Activated CD4-positive, alpha-beta memory T cell treated with anti-CD3 and anti-CD28 coated beads for 36 hours (primary cell): ENCODE measurements at places on chromosomes 4 and X. TPM values are rescaled to one million over a fixed set of nuclear protein-coding genes. Genes with fewer than 3 reads are reported as not detected.

DNA sequence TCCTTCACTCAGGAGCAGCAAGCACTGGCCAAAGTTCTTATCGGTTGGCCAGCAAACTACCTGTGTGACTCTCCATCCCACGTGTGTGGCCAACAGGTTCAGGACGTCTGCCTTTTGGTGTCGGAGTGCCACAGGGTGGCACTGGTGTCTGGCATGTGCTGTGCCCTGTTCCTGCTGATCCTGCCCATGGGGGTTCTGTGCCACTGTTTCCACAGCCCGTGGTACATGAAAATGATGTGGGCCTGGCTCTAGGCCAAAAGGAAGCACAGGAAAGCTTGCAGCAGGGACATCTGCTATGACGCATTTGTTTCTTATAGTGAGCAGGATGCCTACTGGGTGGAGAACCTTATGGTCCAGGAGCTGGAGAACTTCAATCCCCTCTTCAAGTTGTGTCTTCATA, 4.6 kb upstream of the TLR2 start:
- H3K4me3 ChIP-seq, result no peak overlapping the region
- H3K27ac ChIP-seq, result no peak overlapping the region
- peaks cover 27% of the 10 kb centered on the region for H3K27me3 ChIP-seq
- peaks cover 13% of the 10 kb centered on the region for H3K36me3 ChIP-seq
- peaks cover 5% of the 10 kb centered on the region for H3K4me1 ChIP-seq
- DNase-seq, result no peak

DNA sequence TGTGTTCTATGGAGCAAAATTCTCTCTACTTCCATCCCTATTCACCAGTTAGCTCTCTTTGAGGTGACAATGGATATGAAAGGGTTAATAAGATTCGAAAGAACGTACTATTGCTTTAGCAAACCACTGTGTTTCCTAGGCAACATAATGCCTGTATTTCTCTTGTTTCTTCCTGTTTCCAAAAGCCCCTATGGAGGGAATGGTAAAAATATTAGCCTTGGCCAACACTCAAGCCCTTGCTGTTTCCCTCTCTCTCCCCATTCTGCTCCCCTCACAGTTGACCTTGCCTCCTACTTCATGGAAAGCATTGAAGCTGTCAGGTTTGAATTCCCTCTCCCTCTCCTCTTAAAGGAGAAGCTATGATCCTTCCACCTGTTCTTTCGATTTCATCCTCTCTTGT, 9.6 kb upstream of the PGRMC1 start:
- peaks cover 15% of the 10 kb centered on the region for H3K27me3 ChIP-seq
- H3K36me3 ChIP-seq, result no peaks in the 10 kb centered on the region
- H3K27ac ChIP-seq, result no peak overlapping the region

GRCh38 chr4:98739751-98740150, 81.3 kb upstream of the TSPAN5 start:
- H3K27ac ChIP-seq, result no peak overlapping the region
- H3K4me1 ChIP-seq, result peaks cover 3% of the 10 kb centered on the region
- DNase-seq, result no peak
- no peak overlapping the region for H3K4me3 ChIP-seq
- no peaks in the 10 kb centered on the region for H3K36me3 ChIP-seq

- peaks cover 2% of the 10 kb centered on the region for H3K36me3 ChIP-seq
- H3K4me1 ChIP-seq, result peaks cover 16% of the 10 kb centered on the region
- H3K27ac ChIP-seq, result no peak overlapping the region
- no peak overlapping the region for H3K4me3 ChIP-seq
- no peak for DNase-seq
Observed at GRCh38 chr4:89506866-89507491, 199.4 kb upstream of the GPRIN3 start.

DNA sequence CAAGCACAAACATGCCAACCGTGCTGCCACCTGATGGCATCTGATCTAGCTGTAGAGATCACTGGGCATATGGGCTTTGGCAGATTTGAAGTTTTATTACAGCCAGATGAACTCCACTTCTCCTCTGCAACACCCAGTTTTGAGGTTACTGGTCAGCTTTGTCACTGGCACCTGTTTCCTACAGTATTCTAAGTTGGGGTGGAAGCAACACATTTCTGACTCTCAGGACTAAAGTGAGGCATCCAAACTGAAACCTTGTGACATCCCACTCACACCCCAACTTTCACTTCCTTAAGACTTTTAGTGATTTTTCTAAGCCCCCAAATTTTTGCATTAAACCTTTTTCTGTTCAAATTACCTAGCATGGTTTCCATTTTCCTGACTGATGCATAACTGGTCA, 115.1 kb upstream of the PCDH18 start:
- no peaks in the 10 kb centered on the region for H3K27me3 ChIP-seq
- H3K4me3 ChIP-seq, result no peak overlapping the region
- no peak for DNase-seq
- no peaks in the 10 kb centered on the region for H3K4me1 ChIP-seq

- H3K27ac ChIP-seq, result no peak overlapping the region
- peaks cover 8% of the 10 kb centered on the region for H3K4me1 ChIP-seq
- DNase-seq, result no peak
- H3K36me3 ChIP-seq, result no peaks in the 10 kb centered on the region
Observed at GRCh38 chr4:159158083-159158617, 55.3 kb downstream of the RAPGEF2 start.

DNA sequence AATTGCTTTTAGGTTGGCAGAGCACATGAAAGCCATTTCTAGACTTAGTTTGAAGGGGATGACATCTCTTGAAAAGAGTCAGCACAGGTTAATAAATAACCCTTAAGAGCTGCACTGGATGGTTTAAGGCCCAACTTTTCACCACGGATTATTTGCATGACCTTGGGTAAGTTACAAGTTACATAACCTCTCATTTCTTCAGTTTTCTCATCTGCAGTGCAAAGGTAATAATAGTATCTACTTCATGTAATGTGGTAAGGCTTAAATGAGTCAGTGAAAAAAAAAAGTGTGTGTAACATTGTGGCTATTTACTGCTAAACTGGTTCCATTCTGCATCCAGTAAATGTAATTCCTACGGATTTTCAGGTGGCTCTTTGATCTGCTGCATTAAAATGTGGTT, 715.8 kb downstream of the CCSER1 start:
- no peaks in the 10 kb centered on the region for H3K36me3 ChIP-seq
- H3K27me3 ChIP-seq, result no peaks in the 10 kb centered on the region
- no peaks in the 10 kb centered on the region for H3K4me1 ChIP-seq
- no peak overlapping the region for H3K4me3 ChIP-seq

DNA sequence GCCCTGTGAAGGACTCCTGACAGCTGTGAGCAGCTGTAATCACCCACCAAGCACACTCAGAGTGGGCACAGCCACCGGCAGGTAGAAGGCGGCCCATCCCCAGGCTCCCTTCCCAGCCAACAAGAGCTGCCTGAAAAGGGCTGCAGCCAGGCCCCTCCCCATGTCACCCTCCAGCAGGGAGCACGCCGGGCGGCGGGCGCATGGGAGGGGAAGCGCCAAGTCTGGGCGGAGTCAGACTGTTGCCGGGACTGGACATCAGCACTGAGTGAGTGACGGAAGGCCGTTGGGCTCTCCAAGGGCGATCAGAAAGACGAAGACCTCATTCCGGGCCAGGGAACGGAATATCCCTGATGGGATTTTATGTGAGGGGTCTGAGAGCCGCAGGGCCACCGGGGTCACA, 82.1 kb downstream of the PPP2R2C start:
- peaks cover 3% of the 10 kb centered on the region for H3K27me3 ChIP-seq
- no peaks in the 10 kb centered on the region for H3K4me1 ChIP-seq
- no peak overlapping the region for H3K27ac ChIP-seq
- no peak overlapping the region for H3K4me3 ChIP-seq
- no peaks in the 10 kb centered on the region for H3K36me3 ChIP-seq

GRCh38 chrX:26511589-26512363, 295.8 kb downstream of the MAGEB5 start:
- no peak overlapping the region for H3K4me3 ChIP-seq
- H3K27ac ChIP-seq, result no peak overlapping the region
- H3K27me3 ChIP-seq, result no peaks in the 10 kb centered on the region
- H3K36me3 ChIP-seq, result no peaks in the 10 kb centered on the region
- DNase-seq, result no peak
- no peaks in the 10 kb centered on the region for H3K4me1 ChIP-seq

DNA sequence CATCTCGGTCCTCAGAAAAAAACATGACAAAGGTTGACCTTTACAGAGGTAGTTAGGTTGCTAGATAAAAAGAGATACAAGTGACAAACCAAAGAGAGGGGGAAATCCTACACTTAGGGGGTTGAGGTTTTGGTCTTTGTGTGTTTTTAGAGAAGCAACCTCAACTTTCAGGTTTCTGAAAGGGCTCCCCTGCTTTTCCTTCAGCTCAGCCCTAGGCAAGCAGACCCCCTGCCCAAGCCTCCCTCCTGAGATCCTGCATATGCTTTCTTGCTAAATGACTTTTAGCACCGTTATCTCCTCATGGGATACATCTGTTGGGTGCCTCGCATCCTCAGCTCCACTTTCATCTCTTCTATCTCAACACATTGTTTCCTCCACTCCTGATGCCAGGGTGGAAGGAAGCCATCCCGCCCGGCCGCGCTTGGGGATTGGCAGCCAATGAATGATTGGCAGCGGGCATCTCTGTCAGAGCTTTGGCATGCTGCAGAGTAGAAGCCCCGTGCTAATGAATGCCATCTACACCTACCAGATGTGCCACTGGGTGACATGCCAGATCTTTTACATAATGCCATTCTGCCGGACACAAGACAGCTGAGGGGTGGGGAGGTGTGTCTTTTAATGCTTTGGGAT, 15.0 kb upstream of the PRDM8 start:
- peaks cover 17% of the 10 kb centered on the region for H3K36me3 ChIP-seq
- peak overlapping the region; percentile 31 for H3K4me3 ChIP-seq
- H3K27ac ChIP-seq, result peak overlapping the region; percentile 28
- peaks cover 7% of the 10 kb centered on the region for H3K27me3 ChIP-seq
- peaks cover 46% of the 10 kb centered on the region for H3K4me1 ChIP-seq

- no peaks in the 10 kb centered on the region for H3K4me1 ChIP-seq
- no peak for DNase-seq
- no peak overlapping the region for H3K4me3 ChIP-seq
- H3K27ac ChIP-seq, result no peak overlapping the region
- no peaks in the 10 kb centered on the region for H3K36me3 ChIP-seq
- peaks cover 4% of the 10 kb centered on the region for H3K27me3 ChIP-seq
Observed at GRCh38 chr4:48813964-48814363, 16.9 kb upstream of the OCIAD1 start.

The SHROOM2 gene
- total RNA-seq, result not detected

The ARHGAP24 gene
- total RNA-seq, result not detected

The SHROOM4 gene
- total RNA-seq, result not detected

The GLUD2 gene
- 1.3 TPM for total RNA-seq

The USP17L20 gene
- not detected for total RNA-seq

The HS6ST2 gene
- 0.75 TPM for total RNA-seq

The HTR2C gene
- total RNA-seq, result not detected
